Endothelial cell (in vitro differentiated cells): ENCODE measurements at places on chromosomes 7 and 10. TPM values are rescaled to one million over a fixed set of nuclear protein-coding genes. Genes with fewer than 3 reads are reported as not detected.

GRCh38 chr10:69955897-69956740, 96.5 kb upstream of the MACROH2A2 start:
- DNase-seq: no peak

DNA sequence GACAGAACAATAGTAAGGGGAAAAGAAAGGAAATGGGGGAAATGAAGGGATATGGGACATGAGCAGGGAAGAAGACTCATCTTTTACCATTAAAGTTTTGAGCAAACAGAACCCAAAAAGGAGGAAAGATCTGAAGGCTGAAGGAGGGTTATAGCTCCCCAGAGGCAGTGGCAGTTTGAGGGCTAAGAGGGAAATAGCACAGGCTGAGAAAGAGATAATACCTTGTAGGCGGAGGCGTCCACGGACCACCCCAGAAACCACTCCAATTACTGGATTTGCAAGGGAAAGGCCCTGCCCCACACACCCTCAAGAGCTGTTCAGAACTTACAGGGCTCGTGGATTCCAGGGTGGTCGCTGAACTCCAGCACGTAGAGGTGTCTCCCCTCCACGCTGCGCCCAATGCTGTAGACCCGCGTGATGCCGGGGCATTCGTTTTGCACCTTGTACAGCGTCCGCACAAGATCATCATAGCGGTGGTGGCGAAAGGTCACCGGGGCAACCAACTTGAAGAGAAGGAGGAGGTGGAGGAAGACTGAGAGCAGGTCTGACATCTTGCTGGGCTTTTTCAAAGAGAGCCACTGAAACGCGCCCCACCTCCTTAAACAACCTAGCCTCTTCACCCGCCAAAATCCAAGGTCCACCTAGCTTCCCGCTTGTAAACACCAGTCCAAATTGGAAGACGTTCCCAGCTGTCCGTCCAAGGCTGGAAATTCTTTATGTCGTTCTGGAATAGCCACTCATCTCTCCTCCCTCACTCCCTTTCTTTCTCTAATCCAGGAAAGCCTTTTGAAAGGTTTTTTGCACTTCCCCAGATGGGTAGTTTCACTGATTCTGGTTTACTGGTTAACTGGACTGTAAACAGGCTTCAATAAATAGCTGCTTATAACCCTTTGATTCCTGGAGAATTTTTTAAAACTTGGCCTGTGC, at the start of gene CPN1:
TSS of gene CPN1 (minus strand) at position 795 of the 927 bp plus-strand sequence. CDS start at position 551, 244 bp downstream.
- no peak for DNase-seq

DNA sequence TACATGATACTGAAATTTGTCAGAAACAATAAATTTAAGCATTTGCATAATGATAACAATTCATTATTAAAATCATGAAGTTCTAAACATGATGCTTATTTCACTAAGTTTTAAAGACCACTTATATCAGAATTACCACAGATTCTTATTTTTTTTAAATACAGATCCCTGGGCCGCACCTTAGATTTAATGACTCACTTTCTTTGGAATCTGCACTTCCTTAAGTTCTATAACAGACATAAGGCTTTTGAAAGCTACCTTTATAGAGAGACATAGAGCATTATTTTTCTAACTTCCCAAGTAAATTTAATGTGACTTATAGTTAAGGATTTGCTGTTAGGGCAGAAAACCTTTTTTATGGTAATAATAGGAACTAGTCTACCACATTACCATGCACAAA, 214.9 kb downstream of the IPMK start:
- no peak for DNase-seq

Gene NDUFB2
- total RNA-seq: 326 TPM

DNA sequence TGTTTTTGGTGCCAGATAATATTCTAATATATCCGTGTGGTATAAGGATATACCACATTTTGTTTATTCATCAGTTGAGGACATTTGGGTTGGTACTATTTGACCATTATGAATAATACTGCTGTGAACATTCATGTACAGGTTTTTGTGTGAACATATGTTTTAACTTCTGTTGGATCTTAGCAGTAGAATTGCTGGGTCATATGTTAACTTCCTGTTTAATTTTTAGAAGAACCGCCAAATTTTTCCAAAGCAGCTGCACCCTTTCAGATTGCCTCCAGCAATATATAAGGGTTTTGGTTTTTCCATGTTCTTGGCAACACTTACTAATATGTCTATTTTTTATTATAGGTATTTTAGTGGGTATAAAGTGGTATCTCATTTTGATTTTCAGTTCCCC, 22.8 kb downstream of the VPS26A start:
- no peak for DNase-seq

GRCh38 chr7:144725070-144725469, 110.8 kb downstream of the TPK1 start:
- DNase-seq: no peak

Gene PON1
- total RNA-seq: 1.5 TPM

- DNase-seq: no peak
Observed at GRCh38 chr10:97704341-97704740, 9.2 kb upstream of the MARVELD1 start.

DNA sequence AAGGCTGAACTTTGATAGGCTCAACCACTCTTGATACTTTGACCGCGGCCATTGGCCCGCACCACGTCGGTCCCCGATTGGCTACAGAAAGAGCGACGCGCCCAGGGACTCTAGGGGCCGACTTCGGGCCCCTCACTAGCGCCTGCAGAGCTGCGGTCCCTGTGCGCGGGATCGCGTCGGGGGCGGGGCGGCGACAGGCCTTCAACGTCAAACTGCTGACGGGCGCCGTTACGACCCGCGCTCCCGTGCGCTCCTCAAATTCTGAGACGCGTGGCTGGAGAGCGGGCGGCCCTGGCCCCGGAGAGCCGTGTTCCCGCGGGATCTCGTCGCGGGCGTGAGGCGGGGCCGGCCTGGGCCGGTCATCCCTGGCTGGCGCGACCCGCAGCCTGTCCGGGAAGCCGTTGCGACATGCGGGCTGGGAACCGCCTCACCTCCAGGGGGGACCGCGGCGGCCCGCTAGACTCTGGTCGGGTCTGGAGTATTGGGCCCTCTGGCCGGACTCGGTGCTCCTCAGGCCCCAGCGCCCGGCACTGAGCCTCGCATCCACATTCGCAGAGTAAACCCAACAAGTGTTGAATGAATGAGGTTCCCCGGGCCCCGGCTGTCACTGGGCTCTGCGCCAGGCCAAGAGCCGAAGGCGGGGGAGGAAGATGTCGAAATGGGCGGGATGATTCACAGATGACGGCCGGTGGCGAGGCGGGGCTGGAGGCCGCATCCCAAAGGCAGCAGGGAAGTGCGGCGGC, 643 bp upstream of the SLC25A28 start:
- DNase-seq: peak; percentile 85

- DNase-seq: no peak
Observed at GRCh38 chr10:108375691-108376090, 1211.2 kb upstream of the SORCS1 start.

DNA sequence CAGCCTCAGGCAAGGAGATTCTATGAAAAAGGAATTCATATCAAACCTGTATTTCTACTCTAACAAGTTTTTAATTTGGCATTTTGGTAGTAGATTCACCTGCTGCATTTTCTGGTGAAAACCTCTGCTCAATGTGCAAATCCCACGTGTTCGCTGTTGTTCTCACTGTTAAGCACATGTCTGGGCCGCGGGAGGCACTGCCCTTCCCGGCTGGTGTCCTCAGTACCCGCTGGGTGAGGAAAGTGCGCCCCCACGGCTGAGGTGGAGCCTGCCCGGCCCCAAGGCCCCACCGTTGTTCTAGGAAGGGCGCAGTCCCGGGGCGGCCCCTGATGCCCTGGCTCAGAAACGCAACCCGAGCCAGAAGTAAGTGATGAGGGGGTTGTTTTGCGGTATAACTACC, 193.4 kb upstream of the VWC2 start:
- DNase-seq: no peak

DNA sequence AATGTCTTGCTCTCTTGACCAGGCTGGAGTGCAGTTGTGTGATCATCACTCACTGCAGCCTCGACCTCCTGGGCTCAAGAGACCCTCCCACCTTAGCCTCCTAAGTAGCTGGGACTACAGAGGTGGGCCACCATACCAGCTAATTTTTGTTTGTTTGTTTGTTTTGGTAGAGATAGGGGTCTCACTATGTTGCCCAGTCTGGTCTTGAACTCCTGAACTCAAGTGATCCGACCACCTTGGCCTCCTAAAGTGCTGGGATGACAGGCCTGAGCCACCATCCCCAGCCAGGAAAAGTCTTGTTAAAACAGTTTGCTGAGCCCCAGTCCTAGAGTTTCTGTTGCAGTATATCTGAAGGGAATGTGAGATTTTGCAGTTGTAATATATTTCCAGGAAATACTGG, 83.9 kb downstream of the SKIDA1 start:
- DNase-seq: no peak

DNA sequence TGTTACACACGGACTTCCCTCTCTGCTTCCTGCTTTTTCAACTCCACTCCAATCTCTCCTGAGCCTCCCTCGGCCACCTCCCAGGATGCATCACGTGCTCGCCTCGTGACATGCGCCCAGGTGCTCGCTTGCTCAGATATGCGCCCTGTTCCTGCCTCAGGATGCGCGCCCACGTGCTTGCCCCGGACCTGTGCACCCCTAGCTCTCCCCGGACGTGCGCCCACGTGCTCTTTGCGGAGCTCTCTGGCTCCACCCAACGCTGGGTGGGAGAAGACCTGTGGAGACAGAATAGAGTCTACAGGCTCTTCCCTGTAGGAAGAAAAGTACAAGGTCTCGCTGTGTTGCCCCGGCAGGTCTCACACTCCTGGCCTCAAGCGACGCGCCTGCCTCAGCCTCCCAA, 23.1 kb downstream of the PARD3 start:
- DNase-seq: no peak

- DNase-seq: no peak
Observed at GRCh38 chr7:131919920-131920709, 363.7 kb upstream of the PODXL start.

Gene OR2A12
- not detected for total RNA-seq

GRCh38 chr7:118245267-118246040, 20.9 kb downstream of the ANKRD7 start:
- no peak for DNase-seq

GRCh38 chr7:103632972-103633371, 187.0 kb upstream of the SLC26A5 start:
- no peak for DNase-seq

Gene GHRHR
- 7.5 TPM for total RNA-seq

DNA sequence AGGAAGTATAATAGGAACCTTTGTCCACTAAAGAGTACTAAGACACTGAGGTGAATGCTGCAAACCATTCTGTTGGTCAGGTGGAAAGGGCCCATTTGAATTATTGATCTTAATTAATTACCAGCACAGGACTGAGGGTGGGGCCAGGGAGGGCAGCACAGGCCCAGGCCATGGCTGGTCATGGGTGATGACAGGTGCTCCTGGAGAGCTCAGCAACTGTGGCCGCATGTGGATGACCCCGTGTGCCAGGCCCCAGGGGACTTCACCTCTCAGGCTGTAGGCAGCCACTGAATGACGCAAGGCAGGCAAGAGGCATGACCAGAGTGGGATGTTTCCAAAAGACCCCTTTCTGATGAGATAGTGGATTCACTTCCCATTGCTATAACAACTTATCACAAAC, 54.2 kb downstream of the HECW1 start:
- no peak for DNase-seq

Gene UNCX
- not detected for total RNA-seq

- DNase-seq: no peak
Observed at GRCh38 chr10:58992830-58993460, 183.5 kb upstream of the PHYHIPL start.

- DNase-seq: peak; percentile 47
Observed at GRCh38 chr7:88218836-88219605, 817 bp downstream of the SRI start.
